ENCODE measurements at places on chromosomes 16 and 17. TPM values are rescaled to one million over a fixed set of nuclear protein-coding genes. Genes with fewer than 3 reads are reported as not detected.

RAB34 gene
- total RNA-seq, result 9.8 TPM

RPH3AL gene
- 3.5 TPM for total RNA-seq

FXR2 gene
- total RNA-seq, result 29.3 TPM

ZNF750 gene
- not detected for total RNA-seq

PMFBP1 gene
- total RNA-seq, result 1.9 TPM

RGS11 gene
- total RNA-seq, result not detected

NPTX1 gene
- 71.2 TPM for total RNA-seq
